ENCODE measurements at places on chromosomes 7 and 10.

- DNase-seq, result no peak
Observed at GRCh38 chr10:26931223-26931622, 70.5 kb upstream of the ABI1 start.

- no peak for DNase-seq
Observed at GRCh38 chr7:142425281-142425680, 167.4 kb upstream of the PRSS58 start.

DNA sequence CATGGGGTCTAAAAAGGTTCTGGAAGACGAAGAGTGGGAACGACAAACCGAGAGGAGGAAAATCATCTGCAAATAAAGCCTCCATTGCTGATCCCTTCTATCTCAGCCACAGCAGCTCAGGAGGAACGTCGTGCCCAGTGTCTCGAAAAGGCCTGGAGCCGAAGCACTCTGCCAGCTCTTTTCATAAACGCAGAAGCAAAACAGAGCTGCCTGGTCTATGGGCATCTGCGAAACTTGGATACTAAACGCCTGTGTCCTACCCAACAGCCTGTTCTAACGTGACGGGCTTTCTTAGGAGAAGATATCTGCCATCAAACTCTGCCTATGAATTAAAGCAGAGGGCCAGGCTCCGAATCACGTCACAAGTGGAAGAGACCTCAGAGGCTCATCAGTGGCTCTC is 68.7 kb downstream of the GNA12 start:
- no peak for DNase-seq

GRCh38 chr7:19815546-19815945 is 42.1 kb upstream of the TMEM196 start:
- DNase-seq, result no peak

DNA sequence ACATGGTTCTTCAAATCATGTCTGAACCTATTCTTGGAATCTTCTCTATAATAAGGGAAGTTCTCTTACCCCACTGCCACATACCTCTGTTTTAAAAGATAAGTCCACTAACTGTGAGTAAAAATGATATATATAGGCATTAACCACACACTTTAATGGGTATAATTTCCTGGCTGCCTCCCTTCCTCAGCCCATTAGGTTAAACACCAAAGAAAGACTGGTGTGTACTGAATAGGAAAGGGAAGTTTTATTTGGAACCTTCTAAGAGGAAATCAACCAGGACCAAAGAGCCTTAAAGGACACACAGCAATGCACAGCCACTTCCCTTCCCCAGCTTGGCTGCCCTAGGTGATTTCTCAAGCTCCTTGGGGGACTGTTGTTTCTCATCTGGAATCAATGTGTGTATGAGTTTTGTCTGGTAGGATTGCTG is 5.0 kb upstream of the WBP1L start:
- DNase-seq, result no peak

- DNase-seq, result no peak
Observed at GRCh38 chr10:128461991-128462390, 335.8 kb upstream of the MKI67 start.

GRCh38 chr7:22762866-22763265 is 35.9 kb downstream of the IL6 start:
- no peak for DNase-seq

- no peak for DNase-seq
Observed at GRCh38 chr10:21159669-21160068, 262.6 kb upstream of the NEBL start.

DNA sequence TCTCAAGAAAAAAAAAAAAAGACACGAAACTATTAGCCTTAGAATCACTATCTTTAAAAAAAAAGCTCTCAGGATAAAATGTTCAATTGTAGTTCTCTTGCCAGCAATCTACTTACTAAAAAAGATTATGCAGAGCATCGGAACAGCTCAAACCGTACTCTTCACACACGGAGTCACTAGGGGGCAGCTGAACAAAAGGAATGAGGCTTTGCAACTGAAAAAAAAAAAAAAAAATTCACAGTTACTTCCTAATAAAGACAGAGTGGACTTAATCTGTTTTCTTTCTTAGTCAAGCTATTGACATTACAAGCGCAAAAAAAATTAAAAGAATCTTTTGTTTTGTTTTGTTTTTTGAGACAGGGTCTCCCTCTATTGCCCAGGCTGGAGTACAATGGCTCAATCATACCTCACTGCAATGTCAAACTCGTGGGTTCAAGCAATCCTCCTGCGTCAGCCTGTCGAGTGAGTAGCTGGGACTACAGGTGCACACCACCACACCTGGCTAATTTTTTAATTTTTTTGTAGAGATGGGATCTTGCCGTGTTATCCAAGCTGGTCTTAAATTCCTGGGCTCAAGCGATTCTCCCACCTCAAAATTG is 11.5 kb downstream of the PMS2 start:
- DNase-seq, result no peak

- no peak for DNase-seq
Observed at GRCh38 chr7:7178906-7179305, 3.4 kb upstream of the C1GALT1 start.
